Endodermal cell (in vitro differentiated cells): ENCODE measurements at places on chromosomes 12 and 14.
A peak's percentile ranks its signal among the peaks of the same experiment; 100 is the strongest.

- no peak for DNase-seq
Measured at GRCh38 chr12:77229640-77230442, 164.5 kb upstream of the E2F7 start.

- DNase-seq, result no peak
Measured at GRCh38 chr14:57491640-57492039, 2.0 kb downstream of the CCDC198 start.

GRCh38 chr12:124947561-124948398 is 33.3 kb upstream of the UBC start:
- no peak for DNase-seq

DNA sequence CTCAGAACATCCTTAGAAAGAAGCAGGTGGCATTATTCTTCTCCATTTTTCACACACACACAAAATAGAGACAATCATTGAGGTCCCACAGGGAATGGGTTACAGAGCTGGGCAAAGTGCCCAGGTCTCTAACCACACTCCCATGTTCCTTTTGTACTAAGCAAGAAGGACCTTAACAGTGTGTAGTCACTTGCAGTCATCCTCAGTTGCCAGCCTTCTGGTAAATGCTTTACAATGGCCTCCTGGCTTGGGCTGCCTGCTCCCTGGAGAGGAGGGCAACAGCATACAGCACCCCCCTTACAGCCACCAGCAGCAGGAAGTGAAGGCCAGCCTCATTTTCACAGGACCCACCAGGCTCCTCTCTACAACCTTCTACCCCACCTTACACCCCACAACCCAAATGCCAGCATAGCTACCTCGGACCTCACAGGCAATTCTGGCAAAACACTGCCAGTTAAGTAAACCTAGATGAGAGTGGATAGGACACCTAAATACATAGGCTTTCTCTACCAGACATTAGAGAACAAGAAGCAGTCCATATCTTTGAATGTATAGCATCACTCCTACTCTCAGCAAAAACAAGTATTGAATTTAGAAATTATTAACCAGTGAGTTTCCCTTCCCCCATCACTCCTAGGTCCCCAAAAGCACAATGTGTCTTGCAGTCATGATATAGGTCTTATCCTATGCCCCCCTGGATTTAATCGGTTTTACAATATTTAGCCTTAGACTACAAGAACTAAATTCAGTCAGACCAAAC is 88.1 kb downstream of the PPP2R5E start:
- no peak for DNase-seq

- no peak for DNase-seq
Measured at GRCh38 chr14:79352076-79352630, 859.2 kb downstream of the DIO2 start.

DNA sequence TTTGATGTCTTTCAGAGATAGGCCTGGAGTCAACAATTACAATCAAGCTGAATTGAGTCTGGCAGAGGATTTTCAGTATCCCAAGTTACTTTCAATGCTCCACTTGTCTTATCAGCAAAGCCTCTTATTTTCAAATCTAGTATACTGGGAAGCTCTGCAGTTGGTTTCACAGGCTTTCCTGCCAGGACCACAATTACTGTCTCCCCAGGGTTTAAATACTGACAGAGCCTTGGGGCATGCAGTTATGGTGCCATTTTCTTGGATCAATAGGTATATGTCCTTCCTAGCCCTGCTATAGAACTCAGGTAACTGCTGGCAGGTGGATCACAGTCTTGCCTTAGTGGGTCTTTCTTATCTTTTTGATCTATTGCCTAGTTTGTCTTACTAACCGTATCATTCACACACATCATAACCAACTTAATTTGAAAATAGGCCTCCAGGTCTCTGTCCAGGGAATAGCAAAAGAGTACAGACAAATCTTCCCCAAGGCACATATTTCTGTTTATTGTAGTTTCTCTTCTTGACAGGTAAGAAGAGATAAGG is 22.4 kb upstream of the RNU6-8 start:
- DNase-seq, result peak; percentile 51

GRCh38 chr12:40390980-40391379 is 166.2 kb downstream of the LRRK2 start:
- DNase-seq, result no peak
